ENCODE measurements at places on chromosomes 12 and 14.

DNA sequence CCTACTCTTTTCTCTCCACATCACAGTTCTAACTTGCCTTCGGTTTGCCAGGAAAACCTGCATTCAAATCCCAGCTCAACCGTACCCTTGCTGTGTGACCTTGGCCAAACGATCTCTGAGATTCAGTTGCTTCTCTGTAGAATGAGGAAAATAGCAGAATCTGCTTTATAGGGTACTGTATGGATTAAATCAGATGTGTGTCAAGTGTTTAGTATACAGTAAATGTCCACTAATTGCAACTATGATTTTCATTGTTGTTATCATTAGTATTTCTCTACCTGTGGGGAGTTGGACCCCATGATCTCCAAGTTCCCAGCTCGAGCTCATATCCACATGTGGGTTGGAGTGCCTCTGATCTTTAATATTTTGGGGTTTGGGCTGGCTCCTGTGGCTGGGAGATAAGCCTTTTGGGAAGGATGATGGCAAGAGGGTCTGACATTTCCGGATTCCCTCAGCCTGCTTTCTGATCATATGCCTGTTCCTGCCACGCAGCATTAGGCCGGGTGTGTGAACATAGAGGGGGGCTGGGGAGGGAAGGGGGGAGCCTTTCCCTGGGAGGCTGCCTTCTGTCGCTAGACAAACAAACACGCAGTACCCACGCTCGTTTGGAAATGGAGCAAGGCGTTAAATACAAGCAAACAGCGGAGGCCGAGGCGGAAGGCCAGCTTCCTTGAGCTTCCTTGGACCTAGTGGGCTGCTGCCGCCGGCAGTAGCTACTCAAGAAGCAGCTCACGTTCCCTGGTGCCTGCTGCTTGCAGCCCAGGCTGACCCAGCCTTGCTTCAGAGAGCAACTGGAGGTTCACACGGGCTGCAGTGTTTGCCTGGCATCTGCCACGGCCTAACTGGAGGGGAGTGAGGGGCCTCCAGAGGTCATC lies 213.5 kb upstream of the LHX5 start:
- no peak for DNase-seq

DNA sequence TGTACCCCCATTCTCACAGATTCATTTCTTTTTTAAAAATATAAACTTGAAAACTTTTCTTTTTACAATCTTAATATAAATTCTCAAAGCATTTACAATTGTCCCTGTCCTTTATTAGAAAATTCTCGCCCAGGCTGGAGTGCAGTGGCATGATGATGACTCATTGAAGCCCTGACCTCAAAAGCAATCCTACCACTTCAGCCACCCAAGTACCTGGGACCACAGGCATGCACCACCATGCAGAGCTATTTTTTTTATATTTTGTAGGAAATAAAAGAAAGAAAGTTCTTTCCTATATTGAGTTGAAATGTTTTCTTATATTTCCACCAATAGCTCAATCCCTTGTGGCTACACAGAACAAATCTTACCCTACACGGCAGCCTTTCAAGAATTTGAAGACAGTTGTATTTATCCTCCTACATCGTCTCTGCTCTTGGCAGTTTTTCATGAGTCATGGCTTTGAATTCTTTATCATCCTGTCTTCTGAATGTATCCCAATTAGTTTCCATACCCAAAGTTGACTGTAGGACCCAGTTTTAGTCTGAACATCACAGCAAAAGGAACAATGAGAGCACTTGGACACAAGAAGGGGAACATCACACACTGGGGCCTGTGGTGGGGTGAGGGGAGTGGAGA lies 52.4 kb downstream of the SYT1 start:
- DNase-seq = no peak

DNA sequence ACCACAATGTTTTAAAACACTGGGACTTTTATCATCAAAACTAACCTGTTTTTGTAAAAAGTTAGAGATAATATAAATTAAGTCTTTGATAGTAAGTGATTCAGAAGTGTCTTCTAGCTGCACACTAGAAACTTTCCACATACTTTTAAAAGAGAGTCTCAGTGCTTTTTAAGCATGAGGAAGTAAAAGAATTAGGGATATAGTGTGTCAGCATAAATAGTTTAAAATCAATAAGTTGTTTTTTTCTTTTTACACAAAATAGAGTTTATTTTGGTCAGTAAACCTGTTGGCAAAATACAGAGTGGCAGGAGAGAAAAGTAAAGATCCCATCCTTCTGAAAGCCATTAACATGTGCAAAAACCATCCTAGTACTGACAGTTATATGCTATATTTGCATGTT lies 1.7 kb downstream of the DNM1L start:
- DNase-seq = no peak

- no peak for DNase-seq
Measured at GRCh38 chr12:132191715-132192553, 47.7 kb downstream of the NOC4L start.

GRCh38 chr14:97723351-97723750 lies 926.2 kb downstream of the VRK1 start:
- no peak for DNase-seq

DNA sequence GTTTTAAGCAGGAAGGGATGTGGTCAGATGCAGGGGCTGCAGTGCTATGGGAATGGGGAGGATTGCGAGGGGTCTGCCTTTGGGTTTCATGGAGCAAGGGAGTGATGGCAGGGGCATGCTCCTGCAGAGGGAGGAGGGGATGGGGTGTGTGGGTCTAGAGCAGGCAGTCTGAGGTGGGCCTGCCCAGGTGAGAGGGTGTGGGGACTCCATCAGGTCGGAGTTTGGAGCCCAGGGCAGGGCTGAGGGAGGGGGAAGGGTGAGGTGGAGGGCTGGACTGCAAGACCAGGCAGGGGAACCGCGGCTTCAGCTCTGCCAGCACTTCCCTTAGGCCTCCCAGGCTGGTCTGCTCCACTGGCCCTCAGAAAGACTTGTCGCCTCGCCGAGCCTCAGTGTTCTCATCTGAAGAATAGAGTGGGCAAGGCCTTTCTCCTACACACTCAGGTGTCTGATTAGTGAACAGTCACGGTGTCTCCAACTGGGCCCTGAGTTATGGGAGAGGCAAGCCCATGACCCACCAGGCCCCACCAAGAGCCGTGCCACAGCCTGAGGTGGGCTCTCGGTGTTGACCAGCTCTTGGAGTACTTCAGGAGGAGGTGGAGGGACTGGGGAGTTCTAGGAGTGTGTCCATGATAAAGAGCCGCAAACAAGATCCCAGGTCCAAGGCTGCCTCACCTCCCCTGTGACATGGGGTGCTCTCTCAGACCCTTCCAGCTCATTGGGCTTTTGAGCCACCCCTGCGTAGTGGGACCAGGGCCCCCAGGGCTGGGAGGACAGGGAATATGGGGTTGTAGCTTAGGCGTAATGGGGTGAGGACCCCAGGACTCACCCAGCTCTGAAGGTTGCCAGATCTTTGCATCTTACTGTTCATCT lies 20.1 kb upstream of the KRT80 start:
- no peak for DNase-seq

GRCh38 chr12:131065801-131066200 lies 112.1 kb downstream of the ADGRD1 start:
- DNase-seq = no peak

GRCh38 chr12:26212396-26212795 lies 17.0 kb downstream of the SSPN start:
- no peak for DNase-seq

DNA sequence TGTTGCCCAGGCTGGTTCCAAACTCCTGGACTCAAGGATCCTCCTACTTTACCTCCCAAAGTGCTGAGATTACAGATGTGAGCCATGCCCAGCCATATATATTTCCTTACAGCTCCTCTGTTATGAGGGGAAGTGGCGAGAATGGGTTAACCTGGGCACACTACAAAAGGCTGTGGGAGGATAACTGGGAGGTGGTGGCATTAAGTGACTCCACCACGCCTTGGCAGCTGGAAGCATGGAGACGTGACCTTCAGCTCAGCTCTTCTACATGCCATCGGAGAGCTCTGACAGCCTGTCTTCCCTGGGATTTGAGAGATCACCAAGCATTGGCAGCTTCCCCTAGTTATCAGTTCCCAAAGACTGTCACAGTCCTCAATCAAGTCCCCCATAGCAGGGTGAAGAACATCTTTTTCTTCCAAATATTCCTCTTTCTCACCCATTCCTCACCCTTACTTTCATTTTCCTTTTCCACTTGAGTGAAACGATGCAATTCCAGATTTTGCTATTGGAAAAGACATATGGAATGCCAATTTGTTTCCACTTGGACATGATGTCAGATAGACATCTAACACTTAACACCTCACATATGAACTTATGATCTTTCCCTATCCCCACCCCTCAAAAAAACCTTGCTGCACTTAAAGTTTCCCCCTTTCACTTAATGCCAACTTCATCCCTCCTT lies 48.5 kb downstream of the PHLDA1 start:
- no peak for DNase-seq

DNA sequence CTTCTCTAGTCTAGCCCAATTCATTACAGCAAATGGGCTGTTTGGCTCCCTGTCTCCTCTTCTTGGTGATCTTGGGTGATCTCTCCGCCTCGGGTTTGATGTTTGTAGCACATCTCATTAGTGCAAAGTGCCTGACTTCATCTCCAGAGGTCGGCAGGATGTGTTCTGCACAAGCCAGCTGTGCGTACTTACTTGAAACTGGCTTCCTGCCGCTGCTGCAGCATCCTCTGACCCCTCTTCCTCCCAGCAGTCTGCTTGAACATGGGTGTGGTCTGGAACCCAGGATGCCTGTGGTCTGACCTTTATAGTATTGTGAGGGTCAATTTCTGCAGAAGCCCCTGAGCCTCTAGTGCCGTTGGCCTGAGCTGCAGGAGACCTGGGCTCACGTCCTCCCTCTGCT lies 99.2 kb downstream of the BEGAIN start:
- DNase-seq = no peak

GRCh38 chr14:31935391-31935790 lies 141.7 kb upstream of the ARHGAP5 start:
- no peak for DNase-seq

- no peak for DNase-seq
Measured at GRCh38 chr14:99581938-99582337, 22.1 kb downstream of the CCDC85C start.

GRCh38 chr12:119398190-119398589 lies 63.7 kb downstream of the CCDC60 start:
- no peak for DNase-seq
